ENCODE measurements at places on chromosomes 11 and 22.

GRCh38 chr11:45087900-45088160 lies 58.6 kb upstream of the PRDM11 start:
- DNase-seq: no peak

DNA sequence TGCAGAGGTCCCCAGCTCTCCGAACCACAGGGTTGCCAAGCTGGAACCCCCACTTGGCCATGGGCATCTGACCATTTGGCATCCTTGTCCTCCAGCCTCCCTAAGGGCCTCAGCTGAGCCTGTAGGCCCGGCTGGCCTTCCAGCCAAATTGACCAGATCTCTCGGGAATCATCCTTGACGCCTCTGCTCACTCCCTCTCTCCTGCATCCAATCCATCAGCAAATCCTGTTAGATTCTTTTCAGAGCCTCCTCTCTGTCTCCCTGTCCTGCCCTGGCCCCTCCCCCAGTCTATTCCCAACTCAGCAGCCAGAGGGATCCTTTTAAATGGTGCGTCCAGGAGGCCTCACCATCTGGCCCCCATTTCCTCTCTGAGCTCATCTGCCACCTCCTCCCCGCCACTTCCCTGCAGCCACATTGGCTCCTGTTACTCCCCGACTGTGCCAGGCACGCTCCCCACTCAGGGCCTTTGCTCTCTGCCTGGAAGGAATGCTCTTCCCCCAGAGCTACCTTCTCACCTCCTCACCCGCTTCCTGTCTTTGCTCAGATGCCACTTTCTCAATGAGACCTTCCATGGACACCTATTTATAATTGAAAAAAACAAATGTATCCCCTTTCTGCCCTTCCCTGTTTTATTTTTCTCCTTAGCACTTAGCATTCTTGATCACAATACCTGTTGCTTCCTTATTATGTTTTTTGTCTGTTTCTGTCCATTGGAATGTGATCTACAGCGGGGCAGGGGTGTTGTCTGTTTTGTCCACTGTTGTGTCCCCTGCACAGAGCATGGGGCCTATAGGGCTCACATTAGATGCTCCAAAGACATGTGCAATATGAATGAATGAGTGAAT lies 78.1 kb downstream of the NFAM1 start:
- DNase-seq: peak; percentile 58

- no peak for DNase-seq
These were observed 2.1 kb downstream of the KIF18A start for GRCh38 chr11:28105869-28106268.

- no peak for DNase-seq
These were observed 9.1 kb upstream of the CKAP5 start for GRCh38 chr11:46855167-46855566.

DNA sequence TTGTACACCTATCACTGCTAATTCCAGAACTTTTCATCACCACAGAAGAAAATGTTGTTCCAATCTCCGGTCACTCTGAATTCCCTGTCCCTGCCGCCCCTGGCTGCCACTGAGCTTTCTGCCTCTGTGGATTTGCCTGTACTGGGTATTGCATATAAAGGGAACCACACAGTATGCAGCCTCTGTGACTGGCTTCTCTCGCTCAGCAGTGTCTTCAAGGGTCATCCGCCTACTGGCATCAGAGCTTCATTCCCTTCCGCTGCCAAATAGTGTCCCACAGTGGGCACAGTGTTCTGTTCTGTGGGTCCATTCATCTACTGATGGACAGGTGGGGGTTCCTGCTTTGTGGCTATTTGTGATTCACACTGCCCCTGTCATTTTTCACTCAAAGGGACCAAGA lies 5.3 kb downstream of the DHCR7 start:
- peak; percentile 0 for DNase-seq

DNA sequence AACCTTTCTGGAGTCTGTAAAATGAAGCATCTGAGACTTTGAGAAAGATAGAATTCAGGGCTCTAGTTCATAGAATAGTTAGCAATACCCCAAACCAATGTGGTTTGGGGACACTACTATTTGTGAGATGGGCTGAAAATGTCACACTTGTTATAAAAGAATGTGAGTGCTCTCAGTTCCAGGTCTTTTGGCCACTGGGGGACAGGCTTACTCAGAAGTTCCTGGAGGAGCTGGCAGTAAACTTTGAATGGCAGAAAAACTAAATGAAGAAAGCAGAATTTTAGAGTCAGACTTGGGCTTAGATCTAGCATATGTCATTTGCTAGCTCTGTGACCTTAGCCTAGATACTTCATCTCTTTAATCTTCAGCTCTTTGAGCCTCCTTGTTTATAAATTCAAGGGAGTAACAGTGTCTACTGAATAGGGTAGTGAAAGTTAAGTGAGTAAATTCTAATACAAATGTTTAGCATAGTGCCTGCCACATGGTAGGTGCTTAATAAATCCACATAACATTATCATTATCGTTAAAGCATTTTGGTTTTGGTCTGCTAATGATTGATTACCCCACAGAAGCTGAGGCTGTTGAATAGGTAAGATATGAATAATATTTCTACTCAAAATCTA lies 3.7 kb downstream of the LYVE1 start:
- DNase-seq: no peak

- no peak for DNase-seq
These were observed 40.9 kb downstream of the TXN2 start for GRCh38 chr22:36440429-36441002.

- DNase-seq: no peak
These were observed 29.9 kb downstream of the MPPED1 start for GRCh38 chr22:43441751-43442150.

- DNase-seq: no peak
These were observed 97.9 kb upstream of the PITPNB start for GRCh38 chr22:28016781-28017557.

DNA sequence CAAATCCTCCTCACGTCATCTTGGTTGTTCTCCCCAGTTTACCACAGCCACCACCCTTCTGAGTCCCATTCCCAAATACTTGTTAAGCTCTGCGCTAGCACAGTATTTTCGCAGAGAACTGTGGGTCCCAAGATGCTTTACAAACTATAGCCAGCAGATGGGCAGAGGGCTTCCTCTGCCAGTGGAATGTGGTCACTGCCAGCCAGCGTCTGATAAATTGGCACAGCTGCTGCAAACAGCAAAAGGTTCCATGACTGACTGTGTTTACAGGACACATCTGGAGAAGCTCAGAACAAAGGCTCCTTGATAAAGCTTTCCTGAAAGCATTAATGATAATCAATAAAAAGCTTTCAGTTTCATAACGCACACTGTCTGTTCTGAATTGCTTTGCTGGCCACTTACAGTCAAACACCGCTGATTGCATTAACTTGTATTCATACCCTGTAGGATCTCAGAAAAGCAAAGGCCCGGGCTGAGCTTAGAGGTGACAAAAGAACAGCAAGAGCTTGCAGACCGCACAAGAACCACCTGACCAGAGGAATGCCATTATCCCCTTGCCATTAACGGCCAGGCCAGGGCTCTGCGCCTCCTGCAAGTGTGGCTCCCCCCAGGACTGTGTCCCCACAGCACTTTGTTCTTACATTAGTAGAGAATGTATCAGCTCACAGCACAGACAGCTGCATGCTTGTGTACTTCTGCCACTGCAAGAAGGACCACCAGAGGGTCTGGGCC lies 120.6 kb downstream of the MICAL3 start:
- no peak for DNase-seq

DNA sequence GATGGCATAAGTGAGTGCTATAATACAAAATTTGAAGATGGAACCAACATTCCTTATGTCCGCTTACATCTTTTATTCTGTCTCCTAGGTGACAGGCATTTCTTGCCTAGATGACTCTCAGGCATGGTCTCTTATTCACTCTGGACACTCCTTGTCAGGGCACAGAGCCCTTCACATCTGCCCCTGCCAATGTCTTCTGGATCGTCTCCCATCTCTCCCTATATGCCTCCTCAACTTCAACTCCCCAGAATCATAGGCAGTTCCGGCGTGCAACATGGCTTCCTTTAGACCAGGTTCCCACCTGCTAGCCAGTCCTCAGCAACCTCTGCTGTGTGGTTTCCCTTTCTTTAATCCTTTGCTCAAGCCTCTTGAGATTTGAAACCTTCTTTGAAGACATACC lies 300.9 kb downstream of the TENM4 start:
- DNase-seq: no peak

GRCh38 chr11:113562981-113563461 lies 87.8 kb upstream of the DRD2 start:
- no peak for DNase-seq

DNA sequence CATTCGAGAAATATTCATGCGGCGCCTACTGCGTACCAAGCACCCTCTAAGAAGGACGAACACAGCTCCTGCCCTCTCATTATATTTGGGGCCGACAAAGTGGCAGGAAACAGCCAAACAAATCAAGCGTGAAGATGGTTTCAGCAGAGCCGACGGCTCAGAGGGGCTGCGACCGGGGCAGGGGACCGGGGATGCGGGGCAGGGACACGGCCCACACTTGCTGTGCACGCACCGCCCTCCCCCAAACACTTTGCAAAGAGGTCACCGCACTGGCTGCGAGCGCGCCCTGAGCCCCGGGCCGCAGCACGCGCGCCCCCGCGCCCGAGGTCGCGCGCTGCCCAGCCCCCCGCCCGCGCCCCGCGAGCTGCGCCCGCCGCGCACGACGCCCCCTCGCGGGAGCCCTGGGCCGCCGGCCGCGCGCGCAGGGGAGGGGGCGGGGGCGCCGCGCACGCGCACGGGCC lies 255 bp upstream of the SYNGR1 start:
- peak; percentile 55 for DNase-seq

DNA sequence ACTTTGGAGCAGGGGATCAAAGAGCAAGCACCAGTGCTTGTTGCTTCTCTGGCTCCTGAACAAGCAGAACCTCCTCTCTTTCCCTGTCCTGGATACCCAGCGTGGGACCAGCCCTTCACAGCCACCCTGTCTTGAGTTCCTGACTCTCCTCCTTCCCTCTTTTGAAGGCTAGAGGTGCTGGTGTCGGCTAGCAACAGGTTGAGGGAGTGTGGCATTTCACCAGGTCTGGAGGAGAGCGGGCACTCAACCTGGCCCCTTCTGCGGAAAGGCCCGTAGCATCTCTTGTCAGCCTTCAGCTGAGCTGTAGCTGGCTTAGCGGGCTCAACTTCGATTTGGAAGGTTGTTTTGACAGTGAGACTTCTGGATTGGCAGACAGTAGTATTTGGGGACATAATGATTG lies 26.6 kb downstream of the RCOR2 start:
- DNase-seq: no peak

GRCh38 chr11:120318906-120319305 lies 6.2 kb upstream of the TLCD5 start:
- no peak for DNase-seq

DNA sequence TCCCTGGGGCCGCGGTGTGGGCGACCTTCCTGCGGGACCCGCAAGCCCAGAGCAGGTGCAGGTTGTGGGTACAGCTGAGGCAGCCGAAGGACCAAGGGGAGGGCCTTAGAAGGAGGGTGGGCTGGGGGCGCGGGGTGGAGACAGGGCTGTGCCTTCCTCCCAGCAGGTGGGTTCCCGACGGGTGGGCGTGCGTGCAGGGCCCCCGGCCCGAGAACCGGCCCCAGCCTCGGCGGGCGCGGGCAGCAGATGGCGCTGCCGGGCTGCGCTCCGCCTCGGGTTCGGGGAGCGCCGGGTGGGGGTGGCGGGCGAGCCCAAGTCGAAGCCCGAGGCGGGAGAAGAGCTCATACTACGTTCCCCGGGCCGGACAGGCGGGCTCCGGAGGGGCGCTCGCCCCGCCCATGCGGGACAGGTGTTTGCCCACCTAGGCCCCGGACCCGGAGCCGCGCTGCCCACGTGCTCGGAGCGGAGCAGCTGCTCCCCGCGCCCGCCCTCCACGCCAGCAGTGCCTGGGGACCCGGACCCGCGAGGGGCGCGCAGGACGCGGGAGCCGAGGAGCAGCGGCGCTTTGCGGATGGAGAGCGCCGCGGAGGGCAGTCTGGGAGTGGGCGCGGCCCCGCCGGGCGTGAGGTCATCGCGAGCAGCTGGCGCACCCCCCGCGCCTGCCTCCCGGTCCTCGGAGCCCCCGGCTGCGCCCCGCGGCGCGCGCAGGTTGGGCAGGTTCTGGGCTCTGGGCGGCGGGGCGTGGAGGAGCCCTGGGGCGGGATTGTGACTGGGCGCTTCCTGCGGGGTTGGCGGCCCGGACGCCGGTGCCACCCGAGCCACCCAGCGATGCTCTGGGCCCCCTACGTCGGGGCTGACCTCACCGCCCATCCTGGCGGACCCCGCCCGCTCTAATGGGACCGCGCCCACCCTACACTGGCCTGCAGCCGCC lies 25.3 kb downstream of the DUSP8 start:
- no peak for DNase-seq

DNA sequence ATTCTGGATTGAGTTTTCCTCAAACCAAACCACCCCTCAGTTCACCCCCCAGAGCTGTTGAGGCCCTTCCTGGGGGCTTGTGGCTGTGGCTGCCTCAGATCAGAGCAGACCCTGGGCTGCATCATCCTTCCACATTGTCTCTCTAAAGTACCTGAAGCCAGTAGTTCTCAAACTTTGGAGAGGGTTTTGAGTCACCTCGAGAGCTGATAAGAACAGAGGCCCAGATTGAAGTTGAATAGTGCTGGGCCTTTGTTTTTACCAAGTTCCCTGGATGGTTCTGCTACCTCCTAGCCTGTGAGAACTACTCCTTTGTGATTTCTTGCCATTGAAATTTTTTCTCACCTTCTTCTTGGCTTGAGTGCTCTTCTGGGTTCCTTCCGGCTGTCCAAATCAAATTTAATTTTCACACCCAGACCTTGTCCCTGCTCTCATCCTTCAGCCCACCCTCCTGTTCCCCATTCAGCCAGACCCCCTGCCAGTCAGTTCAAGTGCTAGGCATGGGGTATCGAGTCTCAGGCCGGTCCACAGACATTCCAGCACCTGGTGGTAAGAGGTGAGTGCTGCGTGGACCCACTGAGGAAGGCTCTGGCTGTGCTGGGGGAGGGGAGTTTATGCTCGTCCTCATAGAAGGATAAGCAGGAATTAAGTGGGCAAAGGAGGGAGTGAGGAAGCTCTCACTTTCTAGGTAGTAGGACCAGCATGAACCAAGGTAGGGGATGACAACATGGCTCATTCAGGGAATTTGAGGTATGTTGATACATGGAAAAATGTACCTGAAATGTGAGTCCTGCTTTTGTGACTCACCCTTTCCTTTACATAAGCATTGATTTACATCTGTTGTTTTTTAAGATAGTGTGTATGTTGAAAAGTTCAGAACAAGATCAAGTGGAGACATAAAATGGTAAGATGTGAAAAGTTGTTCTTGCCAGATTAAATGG lies 116.5 kb downstream of the PTPRJ start:
- no peak for DNase-seq

GRCh38 chr11:111974446-111974845 lies 37.3 kb downstream of the DIXDC1 start:
- DNase-seq: no peak

Measured in lung (tissue), 17 donors.